ENCODE measurements at places on chromosomes 7 and 10.

GRCh38 chr10:21700474-21700873 is 166.4 kb downstream of the MLLT10 start:
- no peak for DNase-seq

- DNase-seq = no peak
Observed at GRCh38 chr7:101936223-101936610, 118.8 kb downstream of the CUX1 start.

DNA sequence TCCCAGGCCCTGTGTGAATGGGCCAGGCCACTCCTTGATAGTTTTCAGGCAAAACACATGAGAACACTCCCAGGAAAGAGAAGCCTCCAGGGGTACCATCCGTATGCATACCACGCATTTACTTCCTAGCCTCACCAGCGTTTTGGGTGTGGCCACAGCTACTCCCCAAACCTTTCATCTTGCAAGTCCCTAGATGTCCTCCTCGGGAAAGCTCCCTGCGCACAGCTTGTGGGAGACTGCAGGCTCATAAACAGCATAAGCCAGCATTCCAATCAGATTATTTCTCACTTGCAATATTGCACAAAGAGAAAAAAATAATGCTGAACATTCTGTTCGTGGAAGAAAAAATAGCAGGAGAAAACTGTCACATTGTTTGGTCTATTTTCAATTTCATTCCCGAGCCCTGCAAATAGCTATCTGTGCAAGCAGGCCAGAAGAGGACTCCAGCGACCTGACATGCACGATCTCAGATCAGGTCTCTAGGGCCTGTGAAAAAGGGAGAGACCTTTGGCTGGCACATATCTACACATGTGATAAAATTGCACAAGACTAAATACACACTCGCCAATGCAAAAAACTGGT is 175.6 kb downstream of the PLXNA4 start:
- DNase-seq = no peak

- no peak for DNase-seq
Observed at GRCh38 chr10:16894821-16895220, 77.6 kb upstream of the RSU1 start.

GRCh38 chr10:70493660-70494234 is 15.2 kb downstream of the PALD1 start:
- no peak for DNase-seq

DNA sequence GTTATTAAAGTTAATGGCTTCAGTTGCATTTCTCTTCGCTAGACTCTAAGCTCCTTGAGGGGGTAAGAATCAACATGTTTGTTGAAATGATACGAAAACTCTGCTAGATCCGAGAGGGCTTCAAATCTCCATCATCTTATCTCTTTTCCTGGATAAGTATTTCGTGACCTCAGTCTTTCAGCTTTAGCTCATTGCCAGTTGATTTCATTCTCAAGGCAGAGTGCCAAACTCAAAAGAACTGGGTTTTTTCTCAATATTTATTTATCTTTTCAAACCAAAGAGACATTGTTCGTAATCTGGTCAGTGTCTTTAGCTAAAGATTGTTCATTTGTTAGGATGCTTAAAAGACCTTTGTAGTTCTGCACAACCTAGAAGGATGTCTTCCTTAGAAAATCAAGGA is 108.9 kb downstream of the ARID5B start:
- no peak for DNase-seq

DNA sequence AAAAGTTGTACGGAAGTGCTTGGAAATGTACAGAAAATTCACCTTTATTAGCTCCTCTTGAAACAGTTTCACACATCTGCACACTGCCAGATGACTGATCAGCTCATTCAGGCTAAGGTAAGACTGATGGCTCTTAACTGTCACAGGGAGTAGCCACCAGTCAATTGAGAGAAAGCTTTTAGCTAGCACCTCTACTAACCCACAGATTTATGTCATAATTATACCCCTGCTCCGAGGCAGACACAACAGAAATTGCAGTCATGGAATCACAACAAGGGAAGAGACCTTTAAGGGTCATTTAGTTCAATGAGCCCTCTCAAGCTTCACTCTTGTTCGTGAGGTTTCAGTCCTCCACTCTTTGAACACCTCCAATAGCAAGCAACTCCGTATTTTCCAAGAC is 235.4 kb downstream of the TRIL start:
- DNase-seq = no peak

DNA sequence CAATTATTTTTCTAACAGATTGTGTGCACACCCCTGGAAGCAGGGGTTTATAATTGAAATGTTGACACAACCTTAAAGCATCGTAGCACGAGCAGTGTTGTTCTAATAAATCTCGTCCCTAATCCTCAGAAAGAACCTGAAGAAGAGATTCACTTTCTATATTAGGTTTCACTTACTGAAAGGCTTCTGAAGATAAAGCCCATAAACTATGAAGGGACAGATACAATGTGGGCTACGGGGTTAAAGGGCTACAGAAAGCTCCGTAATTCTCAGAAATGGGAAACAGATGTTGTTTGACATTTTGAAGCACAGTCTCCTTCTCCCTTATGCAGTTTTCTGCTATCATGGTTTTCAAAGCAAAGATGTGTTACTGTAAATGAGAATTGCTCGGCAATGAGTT is 479.6 kb downstream of the GATA3 start:
- DNase-seq = no peak

Data from inflammatory macrophage treated with lipopolysaccharide for 1 hour (primary cell).